ENCODE measurements at places on chromosomes 3 and 15.

DNA sequence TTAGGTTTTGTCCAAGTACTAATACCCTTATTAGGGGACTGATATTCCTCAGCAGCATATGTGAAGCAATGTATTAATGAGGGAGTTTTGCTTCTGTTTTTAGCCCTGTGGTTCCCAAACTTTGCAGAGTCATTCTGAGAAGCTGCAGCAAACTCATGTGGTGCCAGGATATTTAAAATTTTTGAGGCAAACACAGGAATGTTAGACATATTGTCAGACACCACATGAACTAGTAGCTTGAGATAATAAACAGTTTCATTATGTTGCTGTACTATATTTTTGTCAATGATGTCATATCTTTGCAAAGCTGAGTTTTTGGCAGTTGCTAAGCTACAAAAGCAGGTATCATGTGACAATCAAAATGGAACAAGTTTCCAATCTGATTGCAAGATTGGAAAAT is 36.6 kb downstream of the ATP6V1A start:
- DNase-seq, result no peak

DNA sequence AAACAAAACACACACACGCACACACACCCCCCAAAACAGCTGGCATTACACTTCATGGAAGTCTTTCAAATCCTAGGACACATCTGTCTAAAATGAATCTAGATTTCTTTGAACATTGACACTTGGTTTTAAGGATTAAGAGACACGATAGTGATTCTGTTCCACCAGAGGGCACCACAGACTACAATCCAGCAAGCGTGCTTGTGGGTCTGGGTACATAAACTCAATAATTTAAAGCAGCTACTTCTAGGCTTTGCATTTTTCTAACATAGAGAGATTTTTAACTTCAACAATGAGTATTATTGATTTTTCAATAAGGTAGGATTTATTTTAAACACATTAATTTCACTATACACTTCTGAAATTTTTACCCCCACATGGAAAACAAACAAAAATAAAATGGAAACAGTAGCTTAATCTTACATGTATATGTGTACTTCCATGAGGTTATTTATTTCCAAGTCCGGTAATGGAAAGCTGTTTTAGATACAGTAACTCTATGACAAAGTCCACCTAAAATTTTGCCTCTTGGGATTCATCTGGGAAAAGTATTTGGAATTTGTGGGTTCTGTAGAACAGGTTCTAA is 564.0 kb upstream of the TGFBR2 start:
- DNase-seq, result peak; percentile 55

GRCh38 chr3:52393131-52393807 is 51.6 kb downstream of the SEMA3G start:
- no peak for DNase-seq

- no peak for DNase-seq
Observed at GRCh38 chr3:2567451-2567850, 468.8 kb downstream of the CNTN4 start.

DNA sequence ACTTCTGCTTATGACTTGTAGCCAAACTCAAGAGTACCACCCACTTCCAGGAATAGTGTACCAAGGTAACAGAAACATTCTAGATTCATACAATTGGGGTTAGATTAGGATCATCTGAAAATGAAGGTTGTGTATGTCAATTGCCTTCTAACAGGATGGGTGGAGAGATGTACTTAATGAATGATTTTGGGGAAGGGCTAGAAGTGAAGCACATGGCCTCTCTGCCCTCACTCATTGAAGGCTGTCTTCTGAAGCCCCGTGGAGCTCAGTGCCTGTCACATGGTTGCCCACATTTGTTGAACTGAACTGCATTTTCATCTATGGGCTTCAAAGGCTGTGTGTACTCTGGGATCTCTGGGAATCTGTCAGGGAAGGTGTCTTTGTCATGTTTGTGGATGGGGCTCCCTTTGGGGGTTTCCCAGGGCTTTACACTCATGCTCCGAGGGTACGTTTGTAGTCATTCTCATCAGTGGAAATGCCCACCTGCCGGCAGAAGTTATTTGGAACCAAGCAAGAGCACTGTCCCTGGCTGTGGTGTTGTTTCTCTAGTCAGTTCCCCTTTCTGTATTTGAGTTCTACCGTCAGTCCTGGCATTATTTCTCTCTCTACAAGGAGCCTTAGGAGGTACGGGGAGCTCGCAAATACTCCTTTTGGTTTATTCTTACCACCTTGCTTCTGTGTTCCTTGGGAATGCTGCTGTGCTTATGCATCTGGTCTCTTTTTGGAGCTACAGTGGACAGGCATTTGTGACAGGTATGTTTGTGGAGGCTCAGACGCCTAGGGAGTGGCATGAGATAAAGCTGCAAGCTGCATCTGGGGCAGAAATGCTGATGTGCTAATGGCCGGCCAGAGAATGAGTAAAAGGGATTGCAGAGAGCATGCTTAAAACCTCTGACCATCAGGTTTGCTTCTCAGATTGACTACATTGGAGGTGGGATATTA is 22.4 kb downstream of the CD86 start:
- no peak for DNase-seq

- DNase-seq, result no peak
Observed at GRCh38 chr3:28322464-28322863, 26.1 kb upstream of the ZCWPW2 start.

DNA sequence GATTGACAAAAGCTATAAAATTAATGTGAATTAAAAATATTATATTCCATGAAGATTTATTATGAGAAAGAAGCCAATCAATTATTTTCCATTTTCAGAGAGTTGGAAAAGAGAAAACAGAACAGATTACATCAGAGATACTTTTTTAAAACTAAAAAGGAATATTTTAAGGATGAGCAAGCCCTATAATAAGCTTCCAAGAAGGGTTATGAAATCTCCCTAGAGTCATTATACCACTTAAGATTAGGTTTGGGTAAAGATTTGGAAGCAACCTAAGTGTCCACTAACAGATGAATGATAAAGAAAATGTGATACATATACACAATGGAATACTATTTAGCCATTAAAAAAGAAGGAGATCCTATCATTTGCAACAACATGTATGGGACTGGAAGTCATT is 51.6 kb upstream of the FSIP1 start:
- no peak for DNase-seq

DNA sequence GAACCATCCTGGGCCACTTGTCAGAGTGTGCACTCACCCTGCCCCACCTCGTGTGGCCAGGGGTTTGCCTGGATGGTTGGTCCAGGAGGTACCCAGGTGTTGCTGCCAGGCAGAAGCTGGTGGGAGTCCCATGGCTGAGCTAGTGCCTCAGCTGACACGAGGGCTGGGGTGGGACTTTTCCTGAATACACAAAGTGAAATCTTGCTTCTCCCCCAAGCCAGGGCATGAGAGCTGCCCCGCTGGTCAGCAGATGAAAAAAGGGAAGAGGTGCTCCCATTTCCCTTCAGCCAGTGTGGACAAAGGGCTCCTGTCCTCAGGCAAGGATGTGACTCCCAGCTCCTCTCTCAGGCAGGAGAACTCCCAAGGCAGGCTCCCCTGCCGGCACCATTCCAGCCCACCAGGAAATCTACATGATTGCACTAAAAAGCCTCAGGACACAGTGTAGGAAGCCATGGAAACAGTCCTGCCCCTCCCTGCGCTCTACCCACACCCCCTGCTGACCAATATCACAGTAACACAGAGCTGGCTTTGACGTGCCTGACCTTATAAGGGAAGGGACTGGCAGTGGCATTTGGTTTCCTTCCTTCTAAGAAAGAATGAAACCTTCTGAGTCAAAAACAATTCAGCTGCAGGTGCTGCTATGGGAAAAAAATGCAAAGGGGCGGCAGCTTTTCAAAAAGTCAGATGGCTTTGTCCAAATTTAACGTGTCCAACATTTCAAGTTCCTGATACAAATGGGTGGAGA is 33.9 kb downstream of the MYO5C start:
- DNase-seq, result peak; percentile 55

GRCh38 chr3:108159105-108159504 is 63.1 kb downstream of the IFT57 start:
- DNase-seq, result no peak

DNA sequence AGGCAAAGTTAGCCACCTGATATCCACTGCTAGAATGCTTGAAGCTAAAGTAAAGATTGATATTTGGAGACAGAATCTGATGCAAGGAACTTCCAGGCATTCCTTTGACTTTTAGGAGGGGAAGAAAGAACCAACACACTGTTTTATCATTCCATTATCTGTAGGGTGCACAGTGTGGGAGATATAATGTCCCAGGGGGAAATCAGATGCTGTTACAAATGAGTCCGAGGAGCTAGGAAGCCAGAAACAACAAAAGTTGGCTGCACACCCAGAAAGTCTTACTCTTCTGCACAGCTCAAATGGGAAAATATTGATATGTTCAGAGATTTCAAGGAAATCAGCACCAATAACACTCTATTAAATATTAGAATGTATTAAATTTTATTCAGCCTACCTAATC is 113.6 kb upstream of the ROBO1 start:
- no peak for DNase-seq

DNA sequence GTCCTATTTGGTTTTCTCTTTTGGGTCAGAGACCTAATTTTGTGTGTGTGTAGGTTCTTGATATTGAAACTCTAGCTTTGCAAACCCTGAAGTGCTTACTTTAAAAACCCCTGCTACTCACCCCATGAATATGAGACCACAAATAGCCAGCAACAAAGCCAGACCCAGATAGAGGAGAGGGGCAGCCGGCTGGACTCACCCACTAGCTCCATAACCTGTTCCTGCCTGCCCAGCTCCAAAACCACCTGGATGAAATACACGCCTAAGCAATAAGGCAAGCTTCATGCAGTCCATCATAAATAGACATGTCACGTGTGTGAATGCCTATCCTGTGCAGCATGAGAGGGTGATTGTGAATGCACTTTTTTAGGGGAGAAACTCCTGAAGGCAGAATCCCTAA is 3.7 kb upstream of the TXNRD3 start:
- DNase-seq, result no peak

DNA sequence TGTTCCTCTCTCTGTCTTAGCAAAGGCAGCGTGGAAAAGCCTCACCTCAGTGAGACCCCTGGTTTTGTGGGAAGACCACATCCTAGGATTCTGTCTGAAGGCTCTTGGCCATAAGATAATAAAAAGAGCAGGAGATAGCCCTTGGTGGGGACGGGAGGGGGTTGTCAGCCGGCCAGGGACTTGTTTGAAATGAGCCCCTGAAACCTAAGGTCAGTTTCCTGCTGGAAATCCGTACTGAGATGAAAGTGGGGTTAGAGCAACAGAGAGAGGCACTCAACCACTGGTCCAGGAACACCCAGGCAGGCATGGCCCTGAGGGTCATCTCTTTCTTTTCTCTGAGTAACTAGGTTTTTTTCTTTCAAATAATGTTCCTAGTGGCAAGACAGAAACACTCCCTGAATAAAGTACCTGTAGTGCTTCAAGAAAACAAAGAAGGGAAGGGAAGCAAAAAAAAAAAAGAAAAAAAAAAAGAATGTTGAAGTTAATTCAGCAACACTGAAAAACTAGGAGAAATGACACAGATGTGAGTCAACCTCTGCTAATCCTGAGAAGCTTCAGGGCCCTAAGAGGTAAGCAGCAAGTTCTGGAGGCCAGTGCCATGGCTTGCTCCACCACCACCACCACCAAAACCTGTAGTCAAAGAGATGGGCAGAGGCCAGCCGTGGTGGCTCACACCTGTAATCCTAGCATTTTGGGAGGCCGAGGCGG is 3.2 kb downstream of the ITGB5 start:
- DNase-seq, result no peak

- peak; percentile 76 for DNase-seq
Observed at GRCh38 chr3:47324278-47324865, 41.6 kb downstream of the KLHL18 start.

DNA sequence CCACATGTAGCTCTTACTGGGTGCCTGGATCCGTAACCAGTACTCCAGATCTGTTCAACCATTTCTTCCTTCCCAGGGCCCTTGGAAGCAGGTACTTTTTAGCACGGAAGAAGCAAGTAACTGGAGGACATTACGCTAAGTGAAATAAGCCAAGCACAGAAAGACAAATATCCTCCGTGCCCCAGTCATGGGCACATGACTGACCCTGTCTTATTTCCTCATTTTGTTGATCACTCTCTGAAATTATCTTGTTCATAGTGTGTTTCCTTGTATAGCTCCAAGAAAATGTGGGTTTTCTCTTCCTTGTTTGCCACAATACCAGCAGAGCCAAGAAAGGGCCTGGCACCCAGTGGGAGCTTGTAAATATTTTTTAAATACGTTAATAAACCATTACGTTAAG is 32.2 kb upstream of the MTMR14 start:
- no peak for DNase-seq

GRCh38 chr3:177425042-177425441 is 227.8 kb upstream of the TBL1XR1 start:
- no peak for DNase-seq

- DNase-seq, result no peak
Observed at GRCh38 chr3:163071713-163072112, 1575.1 kb downstream of the OTOL1 start.

DNA sequence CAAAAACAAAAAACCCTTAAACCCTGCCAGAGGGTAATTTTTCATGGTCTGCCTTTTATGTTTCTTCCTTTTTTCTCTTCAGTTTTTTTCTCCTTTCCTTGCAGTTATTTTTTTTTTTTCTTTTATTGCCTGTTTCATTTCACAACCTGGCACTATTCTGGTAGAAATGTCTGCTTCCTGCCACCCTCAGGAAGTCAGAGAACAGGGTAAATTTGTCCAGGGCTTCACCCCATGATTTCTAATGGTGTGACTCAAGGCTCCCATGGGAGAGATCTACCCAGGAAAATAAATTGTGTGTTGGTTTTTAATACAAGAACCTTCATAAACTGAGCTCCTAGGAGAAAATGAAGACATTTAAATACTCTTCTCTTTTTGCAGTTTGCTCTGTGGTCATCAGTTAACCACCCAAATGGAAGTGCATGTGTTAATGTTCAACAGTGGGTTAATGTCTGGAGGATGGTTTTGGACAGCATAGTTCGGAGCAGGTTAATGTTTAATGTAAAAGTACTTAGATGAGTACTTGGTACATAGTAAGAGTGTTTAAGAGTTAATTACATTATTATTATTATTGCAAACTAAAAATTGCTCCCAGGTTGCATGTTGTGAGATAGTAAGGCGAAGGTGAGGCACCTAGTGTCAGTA is 45.9 kb downstream of the CGNL1 start:
- DNase-seq, result no peak

- DNase-seq, result no peak
Observed at GRCh38 chr3:171286580-171287249, 173.5 kb downstream of the TNIK start.

DNA sequence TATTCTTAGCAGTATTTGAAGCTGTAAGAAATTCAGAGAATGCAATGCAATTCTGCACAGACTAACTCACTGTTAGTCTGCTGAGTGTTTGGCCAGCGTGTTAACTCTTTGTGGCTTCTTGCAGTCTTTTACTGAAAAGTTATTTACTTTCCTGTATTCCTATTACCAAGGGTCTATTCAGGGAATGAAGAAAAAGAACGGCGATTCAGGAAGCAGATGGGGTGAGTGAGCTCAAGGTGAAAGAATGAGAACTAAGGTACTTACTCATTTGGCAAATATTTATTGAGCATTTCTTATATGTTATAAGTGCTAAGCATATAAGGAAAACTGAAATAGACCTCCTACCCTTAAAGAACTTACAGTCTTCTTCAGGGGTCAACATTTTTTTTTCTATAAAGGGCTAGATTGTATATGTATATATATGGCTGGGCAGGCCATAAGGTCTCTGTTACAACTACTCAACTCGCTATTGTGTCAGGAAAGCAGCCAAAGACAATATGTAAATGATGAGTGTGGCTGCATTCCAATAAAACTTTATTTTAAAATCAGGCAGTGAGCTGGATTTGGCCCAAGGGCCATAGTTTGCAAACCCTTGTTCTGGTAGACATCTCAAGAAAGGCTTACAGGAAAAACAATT is 271.9 kb upstream of the GADL1 start:
- DNase-seq, result no peak

- DNase-seq, result no peak
Observed at GRCh38 chr3:85170646-85171045, 211.9 kb downstream of the CADM2 start.
